ENCODE measurements at places on chromosomes 2 and 18. TPM values are rescaled to one million over a fixed set of nuclear protein-coding genes. Genes with fewer than 3 reads are reported as not detected.
A peak's percentile ranks its signal among the peaks of the same experiment; 100 is the strongest.

SLC23A3 gene
- 0.64 TPM for total RNA-seq

TRIM54 gene
- total RNA-seq, result not detected

DNA sequence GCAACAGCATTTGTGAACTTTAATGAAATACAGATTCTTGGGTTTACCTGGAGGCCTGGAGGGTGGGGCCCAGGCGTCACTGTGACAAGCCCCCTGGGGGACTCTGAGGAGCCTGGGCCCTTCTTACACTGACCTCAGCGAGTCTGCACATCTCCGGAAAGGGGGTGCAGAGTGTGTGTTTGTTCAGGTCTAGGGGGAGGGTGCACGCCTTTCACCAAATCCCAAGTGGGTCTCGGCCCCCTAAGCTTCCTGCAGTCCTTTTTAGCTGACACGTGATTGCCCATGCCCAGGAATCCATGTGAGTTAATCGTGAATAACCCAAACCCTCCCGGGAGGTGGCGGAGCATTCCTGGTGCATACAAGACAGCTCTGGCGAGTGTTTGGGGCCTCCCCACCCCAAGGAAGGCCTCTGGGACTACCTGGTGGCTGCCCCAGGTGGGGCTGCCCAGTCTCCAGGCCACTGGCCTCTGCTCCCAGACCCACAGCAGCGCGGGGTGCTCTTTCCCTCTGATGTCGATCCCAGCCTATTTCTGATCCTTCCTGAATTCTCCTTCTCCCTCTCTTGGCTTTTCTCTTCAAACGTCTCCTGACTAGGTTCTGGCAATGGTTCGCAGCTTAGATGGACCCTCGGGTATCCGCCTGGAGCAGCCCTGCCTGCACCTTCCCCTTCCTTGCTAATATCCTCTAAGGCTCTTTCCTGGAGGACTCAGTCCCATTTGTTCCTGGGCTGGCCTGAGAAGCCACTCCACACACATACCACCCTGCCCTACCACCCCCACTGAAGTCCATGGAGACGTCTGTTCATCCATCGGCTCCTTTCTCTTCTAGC, 10.0 kb downstream of the NGEF start:
- DNase-seq, result no peak

GRCh38 chr2:43553341-43553855, 42.4 kb downstream of the THADA start:
- no peak for DNase-seq

GRCh38 chr18:50862401-50862800, 16.5 kb upstream of the ME2 start:
- DNase-seq, result no peak

DNA sequence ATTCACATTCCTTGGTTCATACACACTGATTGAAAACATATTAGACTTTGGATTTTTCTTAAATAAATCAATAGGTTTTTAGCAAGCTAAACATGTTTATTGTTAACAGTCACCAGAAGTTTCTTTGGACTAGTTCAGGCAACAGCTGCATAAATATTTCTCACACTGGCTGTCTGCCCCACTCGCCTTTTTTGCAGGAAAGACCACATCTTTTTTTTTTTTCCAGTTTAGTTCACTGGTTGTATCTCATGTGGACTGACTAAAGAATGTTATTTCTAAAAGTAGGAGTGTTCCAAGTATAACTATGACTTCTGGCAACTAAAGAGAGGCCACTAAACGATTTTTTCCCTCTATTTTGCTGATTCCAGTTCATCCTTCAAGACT, 31.1 kb downstream of the SLC40A1 start:
- DNase-seq, result peak; percentile 67
